Naive thymus-derived CD4-positive, alpha-beta T cell (primary cell): ENCODE measurements at places on chromosomes 12 and 14. TPM values are rescaled to one million over a fixed set of nuclear protein-coding genes. Genes with fewer than 3 reads are reported as not detected.
A peak's percentile ranks its signal among the peaks of the same experiment; 100 is the strongest.

LYZ gene
- polyA plus RNA-seq = 1.7 TPM

SNX6 gene
- polyA plus RNA-seq = 99.4 TPM

BDKRB2 gene
- not detected for polyA plus RNA-seq

KCNJ8 gene
- not detected for polyA plus RNA-seq

- H3K4me3 ChIP-seq = no peak overlapping the region
- H3K27me3 ChIP-seq = no peaks in the 10 kb centered on the region
- H3K4me1 ChIP-seq = no peaks in the 10 kb centered on the region
Measured at GRCh38 chr14:59020382-59020781, 168.1 kb upstream of the DAAM1 start.

GRCh38 chr12:121089031-121089812 is 43.5 kb upstream of the P2RX7 start:
- H3K4me1 ChIP-seq = peaks cover 33% of the 10 kb centered on the region
- no peaks in the 10 kb centered on the region for H3K36me3 ChIP-seq
- no peak for DNase-seq
- H3K27me3 ChIP-seq = no peaks in the 10 kb centered on the region
- H3K4me3 ChIP-seq = no peak overlapping the region

DNA sequence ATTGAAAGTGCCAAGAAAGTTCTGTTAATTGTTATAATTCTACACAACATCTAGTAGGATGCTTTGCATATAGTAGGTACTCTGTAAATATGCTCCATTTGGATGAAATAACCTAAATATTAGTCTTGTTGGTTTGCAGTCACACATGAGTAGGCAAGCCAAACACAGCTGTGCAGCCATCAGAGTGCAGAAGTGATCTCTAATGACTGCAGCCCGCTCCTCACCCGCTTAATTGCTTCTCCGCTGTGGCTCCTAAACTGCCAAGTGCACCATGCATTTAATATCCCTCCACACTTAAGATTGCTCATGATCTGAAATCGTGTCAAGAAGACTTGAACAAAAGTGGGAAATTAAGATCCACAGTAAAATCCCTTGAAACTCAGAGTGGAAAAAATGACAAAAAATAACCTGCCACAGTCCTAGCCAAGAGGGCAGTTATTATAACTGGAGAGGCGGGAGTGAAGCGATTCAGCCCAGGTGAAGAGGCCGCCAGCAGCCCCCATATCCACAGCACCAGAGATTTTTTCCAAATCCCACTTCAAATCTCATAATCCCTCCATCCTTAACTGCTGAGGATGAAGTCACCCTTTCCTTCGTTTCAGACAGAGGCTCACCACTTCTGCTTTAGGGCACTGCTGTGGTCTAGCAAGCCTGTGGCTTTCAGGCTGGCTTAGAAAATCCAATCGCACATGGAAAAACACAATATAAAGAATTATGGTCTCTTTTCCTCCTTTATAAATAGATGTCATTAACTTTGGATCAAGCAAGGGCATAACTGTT is 69.5 kb downstream of the TMEM30B start:
- no peak overlapping the region for H3K4me3 ChIP-seq
- no peaks in the 10 kb centered on the region for H3K36me3 ChIP-seq
- no peak overlapping the region for H3K27ac ChIP-seq
- no peaks in the 10 kb centered on the region for H3K27me3 ChIP-seq
- no peak for DNase-seq
- H3K4me1 ChIP-seq = no peaks in the 10 kb centered on the region

DNA sequence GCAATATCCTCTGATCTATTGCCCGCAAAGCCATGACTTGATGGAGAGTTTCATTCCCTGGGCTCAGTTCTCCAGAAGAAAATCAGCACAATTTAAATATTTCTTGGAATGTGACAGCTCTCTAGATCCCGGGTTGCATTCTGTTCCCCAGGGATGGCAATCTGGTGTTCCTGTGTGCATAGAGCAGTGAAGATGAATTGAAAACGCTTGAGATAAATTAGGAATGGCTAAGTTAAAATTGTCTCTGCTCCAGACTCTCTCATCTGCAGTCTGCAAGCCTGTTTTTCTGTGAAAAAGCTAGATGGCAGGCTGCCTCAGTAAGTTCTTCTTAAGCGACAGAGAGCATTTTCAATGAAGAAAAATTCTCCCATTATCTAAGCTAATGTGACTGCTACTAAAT is 582.5 kb upstream of the MGAT4C start:
- H3K4me1 ChIP-seq = no peaks in the 10 kb centered on the region
- no peaks in the 10 kb centered on the region for H3K27me3 ChIP-seq
- no peak overlapping the region for H3K27ac ChIP-seq
- H3K4me3 ChIP-seq = no peak overlapping the region
- DNase-seq = no peak

DNA sequence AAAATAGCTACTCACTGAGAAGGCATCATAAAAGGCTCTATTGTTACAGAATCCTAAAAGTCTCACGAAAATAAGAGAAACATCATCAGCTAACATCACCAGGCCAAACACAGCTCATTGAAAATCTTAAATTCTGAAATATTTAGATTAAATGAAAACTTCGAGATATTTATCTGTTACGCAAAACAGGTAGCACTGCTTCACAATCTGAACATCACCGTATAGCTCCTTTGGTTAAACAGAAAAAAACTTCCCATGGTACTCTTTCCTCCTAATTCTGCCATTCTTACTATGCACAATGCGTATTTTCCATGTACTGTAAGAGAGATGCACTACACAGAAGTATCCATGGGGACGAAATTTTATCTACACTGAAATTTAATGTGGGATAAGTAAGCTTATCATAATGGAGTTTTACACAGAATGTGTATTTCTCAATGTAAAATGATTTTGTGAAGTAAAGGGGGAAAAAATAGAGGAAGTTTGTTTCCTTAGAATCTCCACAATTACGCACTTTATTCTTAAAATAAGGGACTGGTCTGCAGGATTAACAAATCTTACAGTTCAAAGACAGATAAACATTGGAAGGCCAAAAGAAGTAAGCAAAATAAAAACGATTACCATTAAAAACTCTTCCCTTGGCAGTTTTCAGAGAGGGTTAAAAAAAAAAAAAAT is 1.9 kb downstream of the SGPP1 start:
- no peak for DNase-seq
- no peak overlapping the region for H3K27ac ChIP-seq
- H3K36me3 ChIP-seq = peaks cover 4% of the 10 kb centered on the region
- H3K4me3 ChIP-seq = peak overlapping the region; percentile 99
- H3K4me1 ChIP-seq = peaks cover 11% of the 10 kb centered on the region

DNA sequence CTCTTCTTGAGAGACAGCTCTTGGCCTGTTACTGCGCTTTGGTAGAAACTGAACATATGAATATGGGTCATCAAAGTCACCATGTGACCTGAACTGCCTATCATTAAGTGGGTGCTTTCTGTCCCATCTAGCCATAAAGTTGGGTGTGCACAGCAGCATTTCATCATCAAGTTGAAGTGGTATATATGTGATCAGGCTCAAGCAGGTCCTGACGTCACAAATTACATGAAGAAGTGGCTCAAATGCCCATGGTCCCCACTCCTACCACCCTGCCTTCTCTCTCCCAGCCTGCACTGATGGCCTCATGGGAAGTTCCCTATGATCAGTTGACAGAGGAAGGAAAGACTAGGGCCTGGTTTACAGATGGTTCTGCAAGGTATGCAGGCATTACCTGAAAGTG is 308.8 kb upstream of the MGAT4C start:
- H3K27ac ChIP-seq = no peak overlapping the region
- H3K36me3 ChIP-seq = no peaks in the 10 kb centered on the region
- no peak overlapping the region for H3K4me3 ChIP-seq
